ENCODE measurements at places on chromosomes 5 and 9.

- DNase-seq, result no peak
- peak overlapping the region; percentile 89 for H3K27ac ChIP-seq
- peak overlapping the region; percentile 96 for H3K4me3 ChIP-seq
- H3K36me3 ChIP-seq, result peaks cover 51% of the 10 kb centered on the region
- H3K27me3 ChIP-seq, result no peaks in the 10 kb centered on the region
These were observed 519 bp downstream of the EXOC3 start for GRCh38 chr5:443239-444151.

DNA sequence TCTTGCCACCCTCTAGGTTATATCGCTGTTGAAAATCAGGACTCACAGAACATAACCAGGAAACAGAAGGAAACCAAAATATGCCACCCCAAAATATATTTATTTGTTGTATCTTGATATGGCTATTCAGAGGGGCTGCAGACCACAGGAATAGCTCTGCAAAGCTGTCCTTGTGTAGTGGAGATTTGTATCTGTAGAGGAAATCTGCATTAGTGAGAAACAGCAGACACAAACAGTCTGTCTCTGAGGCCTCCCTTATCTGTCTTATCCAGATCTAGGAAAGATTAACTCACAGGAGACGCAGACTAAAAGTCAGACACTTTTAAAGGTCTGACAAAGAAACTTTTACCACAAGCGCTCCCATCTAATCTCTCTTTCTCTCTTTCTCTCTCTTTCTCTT is 54.1 kb upstream of the CEMIP2 start:
- H3K4me3 ChIP-seq, result no peak overlapping the region
- H3K4me1 ChIP-seq, result peaks cover 9% of the 10 kb centered on the region
- H3K27me3 ChIP-seq, result no peaks in the 10 kb centered on the region
- no peak for DNase-seq

DNA sequence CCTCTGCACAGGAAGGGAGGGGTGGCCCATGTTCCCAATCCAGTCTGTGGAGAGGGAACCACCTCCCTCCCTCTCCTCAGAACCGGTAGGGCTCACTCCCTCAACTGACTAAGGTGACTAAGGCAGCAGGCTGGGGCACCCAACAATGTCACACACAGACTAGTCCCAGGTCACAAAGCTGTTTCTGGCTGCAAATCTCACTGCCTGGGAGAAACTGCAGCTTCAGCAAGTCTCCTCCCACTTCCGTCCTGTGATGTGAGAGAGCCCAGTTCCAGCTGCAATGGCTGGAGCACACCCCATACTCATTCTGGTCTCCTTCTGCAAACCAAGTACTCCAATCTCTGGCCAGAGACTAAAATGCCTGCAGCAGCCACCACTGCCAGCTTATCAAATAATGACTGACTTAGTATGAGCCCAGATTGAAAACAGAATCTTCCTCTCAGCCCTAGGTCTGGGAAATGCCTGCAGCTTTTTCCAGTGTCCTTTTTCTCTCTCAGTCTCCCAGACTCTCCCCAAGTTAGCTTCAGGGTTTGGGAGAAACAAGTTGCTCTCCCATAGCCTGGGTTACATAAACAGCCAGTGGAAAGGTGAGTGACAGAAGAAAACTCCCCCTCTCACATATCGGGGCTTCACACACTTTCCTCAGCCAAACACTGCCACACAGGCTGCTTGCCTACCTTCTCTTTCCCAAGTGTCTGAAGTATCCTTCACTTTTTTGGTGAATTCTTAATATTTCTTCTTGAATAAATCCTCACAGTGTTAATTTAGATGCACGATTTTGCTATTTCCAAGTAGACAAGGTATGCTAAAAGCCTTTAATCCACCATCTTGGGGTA is 247.4 kb upstream of the RASA1 start:
- H3K4me1 ChIP-seq, result peaks cover 24% of the 10 kb centered on the region
- DNase-seq, result no peak
- H3K36me3 ChIP-seq, result no peaks in the 10 kb centered on the region
- H3K27ac ChIP-seq, result no peak overlapping the region

DNA sequence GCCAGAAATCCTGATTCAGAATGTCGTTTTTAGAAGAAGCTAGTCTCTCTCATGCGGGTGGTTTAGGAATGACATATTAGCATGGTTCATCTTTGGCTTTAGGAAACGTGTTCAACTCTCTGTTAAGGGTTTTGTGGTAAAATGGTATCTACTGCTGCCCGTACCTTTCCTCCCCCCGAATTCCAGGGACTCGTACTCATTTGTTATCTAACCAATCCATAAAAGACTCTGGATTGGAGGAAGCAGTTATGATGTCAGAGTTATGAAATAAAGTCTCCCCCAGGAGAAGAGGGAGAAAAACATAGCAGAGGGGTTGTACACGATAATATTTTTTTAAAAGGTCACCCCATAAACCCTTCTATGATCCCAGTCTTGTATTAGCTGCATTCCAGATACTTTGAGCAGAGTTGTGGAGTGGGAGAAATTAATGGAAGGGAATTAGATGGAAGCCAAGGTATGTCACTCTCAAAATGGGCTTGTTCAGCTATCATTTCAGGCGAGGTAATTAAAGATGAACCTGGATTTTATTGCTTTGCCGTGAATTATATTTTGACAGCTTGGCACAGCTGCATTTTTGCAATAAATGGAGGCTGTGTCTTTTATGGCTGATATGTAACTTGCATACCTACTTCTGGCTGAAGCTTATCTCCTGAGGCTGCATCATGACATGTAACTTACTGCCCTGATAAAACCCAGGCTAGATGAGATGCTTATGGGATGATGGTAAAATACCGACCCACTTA is 31.3 kb downstream of the RAI14 start:
- no peak for DNase-seq
- H3K36me3 ChIP-seq, result no peaks in the 10 kb centered on the region
- no peak overlapping the region for H3K4me3 ChIP-seq
- no peak overlapping the region for H3K27ac ChIP-seq
- peaks cover 7% of the 10 kb centered on the region for H3K27me3 ChIP-seq

- DNase-seq, result no peak
- no peak overlapping the region for H3K4me3 ChIP-seq
- H3K36me3 ChIP-seq, result no peaks in the 10 kb centered on the region
- H3K4me1 ChIP-seq, result no peaks in the 10 kb centered on the region
These were observed 595.3 kb downstream of the PSAT1 start for GRCh38 chr9:78892182-78892581.

GRCh38 chr9:2469681-2470221 is 151.8 kb upstream of the VLDLR start:
- no peak overlapping the region for H3K4me3 ChIP-seq
- no peak overlapping the region for H3K27ac ChIP-seq
- no peaks in the 10 kb centered on the region for H3K4me1 ChIP-seq

- DNase-seq, result no peak
- no peaks in the 10 kb centered on the region for H3K27me3 ChIP-seq
- H3K4me3 ChIP-seq, result no peak overlapping the region
- no peak overlapping the region for H3K27ac ChIP-seq
- H3K36me3 ChIP-seq, result no peaks in the 10 kb centered on the region
These were observed 97.7 kb upstream of the HCN1 start for GRCh38 chr5:45793638-45794532.

GRCh38 chr9:4443439-4443838 is 46.8 kb upstream of the SLC1A1 start:
- H3K4me3 ChIP-seq, result no peak overlapping the region
- peaks cover 2% of the 10 kb centered on the region for H3K4me1 ChIP-seq
- peaks cover 2% of the 10 kb centered on the region for H3K27me3 ChIP-seq
- H3K27ac ChIP-seq, result no peak overlapping the region
- no peaks in the 10 kb centered on the region for H3K36me3 ChIP-seq
- DNase-seq, result no peak
